ENCODE measurements at places on chromosomes 7 and 10.

DNA sequence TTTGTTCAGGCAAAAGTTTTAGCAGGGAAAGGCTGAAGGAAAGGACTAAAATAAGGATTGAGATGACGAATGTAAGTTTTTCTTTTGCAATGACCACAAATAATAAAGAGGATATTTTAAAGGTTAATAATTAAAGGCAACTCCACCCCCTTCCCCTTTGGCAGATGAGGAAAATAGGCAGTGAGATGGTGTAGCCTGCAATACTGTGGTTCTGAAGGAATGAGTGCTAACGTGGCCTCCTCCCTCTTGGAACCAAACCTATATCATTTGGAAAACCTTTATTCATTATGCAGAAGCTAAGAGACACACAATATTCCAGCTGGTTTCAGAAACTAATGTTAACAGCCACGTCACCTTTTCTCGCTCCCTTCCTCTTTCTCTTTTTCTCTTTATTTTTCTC is 70.9 kb upstream of the COL1A2 start:
- DNase-seq = no peak

DNA sequence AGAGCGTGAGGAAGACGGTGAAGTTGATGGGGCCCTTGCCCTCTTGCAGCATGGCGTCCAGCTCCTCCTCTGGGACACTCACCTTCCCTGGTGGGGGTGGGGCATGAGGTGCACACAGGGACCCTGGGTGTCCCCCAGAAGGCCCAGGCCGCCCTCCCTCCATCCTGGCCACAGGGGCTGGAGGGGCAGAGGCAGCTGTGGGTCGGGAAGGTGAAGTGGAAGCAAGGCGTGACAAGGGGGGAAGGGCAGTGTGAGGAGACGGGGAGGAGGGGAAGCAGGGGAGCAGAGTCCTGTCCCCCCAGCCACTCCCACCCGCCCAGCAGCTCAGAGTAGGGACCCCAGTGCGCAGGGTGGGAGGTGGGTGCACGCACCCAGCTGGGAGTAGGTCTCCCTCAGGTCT is 791 bp downstream of the MYL7 start:
- DNase-seq = no peak

DNA sequence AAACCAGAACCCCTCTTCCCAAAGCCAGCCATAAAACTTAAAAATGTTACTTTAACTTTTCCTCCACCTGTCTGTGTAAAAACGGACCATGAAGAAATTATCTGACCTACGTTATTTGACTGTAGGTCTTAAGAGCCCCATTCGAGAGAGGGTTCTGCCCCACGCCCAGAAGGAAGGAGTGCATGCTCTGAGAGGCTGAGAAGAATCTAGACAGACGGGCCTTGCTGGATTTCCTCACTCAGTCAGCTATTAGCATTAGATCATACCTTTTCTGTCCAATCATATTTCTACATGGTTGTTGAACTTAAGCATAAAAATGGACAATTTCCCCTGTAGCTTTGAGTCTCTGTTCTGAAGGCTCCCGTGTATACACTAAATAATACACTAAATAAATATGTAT is 38.1 kb upstream of the WDR11 start:
- no peak for DNase-seq

DNA sequence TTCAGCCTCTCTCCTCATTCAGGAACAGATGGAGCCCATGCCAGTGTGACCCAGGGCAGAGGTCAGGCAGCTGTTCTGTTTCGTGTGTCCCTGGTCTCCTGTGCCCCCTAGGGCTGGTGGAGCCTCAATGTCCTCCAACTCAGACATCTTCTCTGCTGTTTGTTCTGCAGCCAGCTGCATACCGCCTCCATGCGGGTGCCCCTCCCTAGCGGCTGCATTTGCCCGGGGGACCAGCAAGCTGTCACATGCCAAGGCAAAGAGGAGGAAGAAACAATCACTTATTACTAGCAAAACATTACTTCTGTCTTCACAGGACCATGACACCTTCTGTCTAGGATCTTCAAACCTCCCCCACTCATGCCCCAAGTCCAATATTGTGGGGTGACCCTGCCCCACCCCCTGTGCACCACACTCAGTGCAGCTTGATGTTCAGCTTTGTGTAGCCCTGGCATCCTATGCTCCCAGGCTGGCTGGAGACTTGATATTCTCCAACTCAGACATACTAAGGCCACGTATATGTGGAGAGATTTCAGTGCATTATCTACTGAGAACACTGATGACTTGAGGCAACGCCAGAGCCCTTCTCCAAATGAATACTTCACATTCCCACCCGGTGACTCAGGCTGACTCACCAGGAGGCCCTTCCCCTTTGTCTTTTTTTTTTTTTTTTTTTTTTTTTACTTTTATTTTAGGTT is 188.9 kb downstream of the SKIDA1 start:
- peak; percentile 37 for DNase-seq

DNA sequence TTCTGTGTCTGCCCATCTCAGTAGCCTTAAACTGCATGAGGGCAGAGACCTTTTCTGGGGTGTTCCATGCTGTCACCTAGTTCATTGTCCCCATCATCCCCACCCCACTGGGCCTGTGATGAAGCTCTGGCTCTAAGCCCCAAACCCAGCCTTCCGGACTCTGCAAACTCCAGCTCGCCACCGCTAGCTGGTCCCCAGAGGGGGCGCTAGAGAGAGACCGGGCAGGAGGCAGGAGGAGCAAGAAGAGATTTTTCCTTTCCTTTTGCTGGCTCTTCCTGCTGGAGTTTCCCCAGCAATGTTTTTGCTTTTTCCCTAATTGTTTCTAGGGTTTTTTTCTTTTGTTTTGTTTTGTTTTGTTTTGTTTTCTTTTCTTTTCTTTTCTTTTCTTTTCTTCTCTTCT is 234.4 kb downstream of the TEX36 start:
- peak; percentile 18 for DNase-seq

DNA sequence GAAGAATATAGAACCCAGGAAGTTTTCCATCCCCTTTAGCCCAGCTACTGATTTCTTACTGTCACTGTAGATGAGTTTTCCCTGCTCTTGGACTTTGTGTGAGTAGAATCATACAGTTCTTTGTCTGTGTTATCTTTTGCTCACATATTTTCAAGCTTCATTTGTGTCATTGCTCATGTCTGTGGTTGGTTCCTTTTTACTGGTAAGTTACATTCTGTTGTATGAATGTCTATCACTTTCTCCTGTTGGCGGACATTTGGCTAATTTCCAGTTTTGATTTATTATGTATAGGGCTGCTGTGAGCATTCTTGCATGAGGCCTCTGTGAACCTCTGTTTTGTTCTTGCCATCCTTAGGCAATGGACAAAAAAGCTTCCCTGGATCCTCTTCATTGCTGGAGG is 5.3 kb downstream of the GLRX3 start:
- DNase-seq = no peak

- no peak for DNase-seq
These were observed 6.2 kb downstream of the GPRIN2 start for GRCh38 chr10:46550076-46550790.

GRCh38 chr7:67625257-67625737 is 628.7 kb downstream of the TYW1 start:
- DNase-seq = peak; percentile 74

- DNase-seq = no peak
These were observed 167.7 kb upstream of the KCTD7 start for GRCh38 chr7:66460921-66461361.

GRCh38 chr7:3436746-3437145 is 135.7 kb downstream of the SDK1 start:
- no peak for DNase-seq

DNA sequence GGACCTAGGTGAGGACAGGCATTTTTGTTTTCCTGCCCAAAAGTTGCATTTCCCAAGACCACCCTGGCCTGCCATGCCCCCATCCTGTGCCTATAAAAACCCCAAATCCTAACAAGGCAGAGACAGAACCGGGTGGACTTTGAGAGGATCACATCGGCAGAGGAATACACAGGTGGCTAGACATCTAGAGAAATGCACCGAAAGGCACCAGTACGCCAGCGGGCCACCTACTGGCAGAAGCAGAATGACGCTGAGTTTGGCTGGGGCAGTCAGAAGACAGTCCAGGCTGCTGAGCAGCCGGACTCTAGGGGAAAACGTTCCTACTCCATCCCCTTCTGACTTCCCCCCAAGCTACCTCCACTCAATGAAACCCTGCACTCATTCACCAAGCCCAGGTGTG is 2.8 kb downstream of the AKR1C4 start:
- no peak for DNase-seq

- DNase-seq = no peak
These were observed 322.6 kb downstream of the RNLS start for GRCh38 chr10:88260329-88261051.

DNA sequence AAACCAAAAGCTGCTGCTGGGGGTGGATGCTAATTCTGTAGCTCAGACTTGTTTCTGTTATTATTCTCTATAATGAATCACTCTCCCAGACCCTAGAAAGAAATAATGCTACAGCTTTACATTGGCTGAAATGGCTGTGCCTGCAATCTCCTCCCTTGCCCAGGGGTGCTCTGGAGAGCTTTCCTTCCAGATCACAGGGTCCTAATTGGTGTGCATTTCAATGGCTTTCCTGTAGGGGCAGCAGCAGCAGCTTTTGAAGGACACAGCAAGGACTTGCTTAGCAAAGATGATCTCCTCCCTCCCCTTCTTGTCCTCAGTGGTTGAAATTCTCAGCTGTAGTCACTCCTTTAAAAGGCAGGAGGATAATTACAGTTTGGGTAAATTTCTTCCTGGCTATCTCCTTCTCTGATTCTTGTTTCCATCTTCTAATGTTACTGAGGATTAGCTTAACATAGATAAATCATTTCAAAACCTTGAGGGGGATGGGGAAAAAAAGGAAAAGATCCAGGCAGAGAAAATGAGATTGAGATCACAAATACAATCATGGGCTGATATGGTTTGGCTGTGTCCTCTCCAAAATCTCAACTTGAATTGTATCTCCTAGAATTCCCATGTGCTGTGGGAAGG is 120.2 kb upstream of the CTTNBP2 start:
- peak; percentile 41 for DNase-seq

DNA sequence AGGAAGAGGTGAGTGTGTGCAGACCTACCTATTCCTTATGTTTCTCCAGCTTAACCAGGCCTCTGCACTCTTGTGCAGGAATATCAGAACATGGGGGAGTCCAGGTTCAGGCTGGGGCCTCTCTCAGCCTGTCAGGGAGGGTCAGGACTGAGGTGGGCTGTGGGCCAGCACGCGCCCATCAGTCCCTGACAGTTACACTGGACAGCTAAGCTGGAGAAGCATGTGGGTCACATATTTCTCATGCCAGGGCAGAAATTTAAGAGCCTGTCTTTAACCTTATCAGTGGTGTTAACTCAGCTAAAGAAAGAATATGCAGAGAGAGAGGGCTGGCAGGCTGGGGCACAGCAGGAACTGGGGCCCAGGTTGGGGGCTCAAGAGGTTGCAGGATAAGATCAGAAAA is 8.7 kb upstream of the POLD2 start:
- DNase-seq = no peak

GRCh38 chr7:114554781-114555537 is 140.3 kb downstream of the FOXP2 start:
- DNase-seq = no peak

DNA sequence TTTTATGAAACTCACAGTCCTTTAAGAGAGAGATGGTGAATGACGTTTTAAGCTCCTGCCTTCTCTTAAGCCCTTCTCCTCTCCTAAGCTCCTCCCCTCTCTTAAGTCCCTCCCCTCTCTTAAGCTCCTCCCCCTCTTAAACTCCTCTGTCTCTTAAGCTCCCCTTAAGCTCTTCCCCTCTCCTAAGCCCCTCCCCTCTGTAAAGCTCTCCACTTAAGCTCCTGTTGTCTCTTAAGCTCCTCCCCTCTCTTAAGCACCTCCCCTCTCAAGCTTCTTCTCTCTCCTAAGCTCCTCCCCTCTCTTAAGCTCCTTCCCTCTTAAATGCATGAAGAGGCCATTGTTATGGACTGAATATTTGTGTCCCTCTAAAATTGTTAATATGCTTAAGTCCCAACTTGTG is 1180.6 kb upstream of the AUTS2 start:
- no peak for DNase-seq

- DNase-seq = no peak
These were observed 74.1 kb downstream of the HIPK2 start for GRCh38 chr7:139703487-139704307.

- no peak for DNase-seq
These were observed 40.5 kb downstream of the C10orf120 start for GRCh38 chr10:122659126-122659525.

DNA sequence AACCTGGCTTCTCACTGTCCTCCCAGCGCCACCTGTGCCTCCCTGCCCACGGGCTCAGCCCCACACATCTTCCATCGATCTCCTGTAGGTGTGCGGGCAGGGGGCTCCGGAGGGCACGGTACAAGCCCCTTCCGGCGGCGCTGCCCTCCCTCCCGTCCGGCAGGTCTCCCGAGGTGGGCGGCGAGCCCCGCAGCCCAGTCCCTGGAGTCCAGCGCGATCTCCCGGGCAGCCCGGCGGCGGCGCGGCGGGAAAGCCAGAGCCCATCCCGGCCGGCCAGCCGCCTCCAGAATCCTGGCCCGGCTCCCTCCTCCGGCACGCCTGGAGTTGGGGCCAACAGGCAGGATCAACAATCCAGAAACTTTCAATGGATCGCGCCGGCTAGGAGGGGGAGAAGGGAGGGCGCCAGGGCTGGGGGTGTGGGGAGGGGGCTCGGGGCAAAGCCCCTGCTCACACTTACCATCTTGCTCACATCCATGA is 100.1 kb downstream of the HIP1 start:
- DNase-seq = peak; percentile 30

GRCh38 chr7:153017223-153017622 is 257.7 kb downstream of the ACTR3B start:
- DNase-seq = no peak

- DNase-seq = no peak
These were observed 987.6 kb upstream of the AUTS2 start for GRCh38 chr7:68610701-68611100.

GRCh38 chr7:135235841-135236240 is 2.2 kb downstream of the STRA8 start:
- no peak for DNase-seq

DNA sequence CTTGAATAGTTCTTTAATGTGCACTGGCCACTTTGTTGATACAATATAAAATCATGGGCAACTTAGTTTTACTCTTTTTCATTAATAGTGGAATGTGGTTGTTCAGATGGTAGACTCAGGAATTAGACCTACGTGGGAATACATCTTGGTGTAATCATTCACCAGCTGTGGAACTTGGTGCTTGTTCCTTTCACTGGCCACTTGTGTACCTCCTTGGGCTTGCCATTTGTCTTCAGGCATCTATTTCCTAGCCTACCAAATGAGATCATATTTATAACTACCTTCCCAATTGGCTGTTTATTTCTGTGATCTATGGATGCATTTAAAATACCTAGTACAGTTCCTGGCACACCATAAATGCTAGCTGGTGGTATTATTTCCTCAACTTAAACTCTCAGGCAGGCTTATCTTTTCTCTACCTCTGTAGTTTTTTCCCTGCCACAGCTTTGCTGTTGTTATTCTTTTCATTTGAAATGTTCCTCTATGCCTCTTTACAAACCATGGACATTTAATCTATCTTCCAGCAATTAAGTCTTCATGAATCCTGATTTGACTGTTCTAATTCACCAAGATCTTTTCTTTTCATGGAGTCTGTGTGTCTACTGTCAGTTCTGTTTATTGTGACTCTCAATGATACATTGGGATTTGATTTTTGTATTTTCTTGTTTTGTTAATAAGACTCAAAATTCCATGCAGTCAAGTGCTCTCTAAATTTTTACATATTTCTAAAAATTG is 113.0 kb downstream of the ADAM22 start:
- peak; percentile 42 for DNase-seq

Measured in cerebellar cortex (tissue), 1 donor.